Stimulated activated CD4-positive, alpha-beta T cell treated with anti-CD3 and anti-CD28 coated beads, Interleukin-2, amount 100 ng/mL, for 24 hours (primary cell): ENCODE measurements at places on chromosomes 6 and 20.

GRCh38 chr6:149985481-149985937 lies 21.8 kb downstream of the ULBP1 start:
- no peak for DNase-seq

- DNase-seq: no peak
Observed at GRCh38 chr6:89116702-89117101, 1.2 kb downstream of the SRSF12 start.

- no peak for DNase-seq
Observed at GRCh38 chr20:47847884-47848485, 62.7 kb upstream of the SULF2 start.

GRCh38 chr20:56437196-56437960 lies 25.3 kb downstream of the CASS4 start:
- no peak for DNase-seq
